ENCODE measurements at places on chromosomes 7 and 10.

- DNase-seq = no peak
Measured at GRCh38 chr7:79590391-79590790, 136.9 kb upstream of the MAGI2 start.

DNA sequence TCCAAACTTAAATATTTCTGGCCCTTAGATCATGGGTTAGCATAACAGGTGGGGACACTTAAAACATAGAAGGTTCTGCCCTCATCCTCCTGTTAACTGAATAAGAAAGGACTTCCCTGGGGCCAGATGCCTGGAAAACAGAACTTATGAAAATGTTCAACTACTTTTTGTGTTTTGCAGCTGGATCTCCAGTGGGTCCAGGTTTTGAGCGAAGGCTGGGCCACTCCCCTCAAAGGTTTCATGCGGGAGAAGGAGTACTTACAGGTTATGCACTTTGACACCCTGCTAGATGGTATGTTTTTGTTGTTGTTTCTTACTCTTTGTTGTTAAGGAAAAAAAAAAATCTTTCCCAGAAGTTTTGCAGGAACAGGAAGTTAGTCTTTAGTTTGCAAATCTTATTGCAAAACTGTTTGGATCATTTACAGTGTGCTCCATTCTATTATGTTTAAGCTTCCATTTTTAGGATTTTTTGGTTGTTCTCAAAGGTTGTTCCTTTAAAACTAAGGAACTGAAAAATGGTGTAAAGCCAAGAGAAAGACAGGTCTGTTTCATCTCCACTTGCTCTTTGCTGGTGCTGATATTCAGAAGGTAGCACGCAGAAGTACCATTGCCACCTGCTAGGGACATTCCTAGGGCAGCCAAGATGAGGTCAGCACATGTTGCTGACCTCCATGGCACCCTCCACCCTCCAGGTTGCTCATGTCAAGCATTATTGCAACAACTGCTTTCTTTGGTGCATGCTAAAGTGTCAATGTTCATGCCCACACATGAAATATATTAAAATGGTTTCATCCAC, 56.1 kb downstream of the PAPSS2 start:
- no peak for DNase-seq

DNA sequence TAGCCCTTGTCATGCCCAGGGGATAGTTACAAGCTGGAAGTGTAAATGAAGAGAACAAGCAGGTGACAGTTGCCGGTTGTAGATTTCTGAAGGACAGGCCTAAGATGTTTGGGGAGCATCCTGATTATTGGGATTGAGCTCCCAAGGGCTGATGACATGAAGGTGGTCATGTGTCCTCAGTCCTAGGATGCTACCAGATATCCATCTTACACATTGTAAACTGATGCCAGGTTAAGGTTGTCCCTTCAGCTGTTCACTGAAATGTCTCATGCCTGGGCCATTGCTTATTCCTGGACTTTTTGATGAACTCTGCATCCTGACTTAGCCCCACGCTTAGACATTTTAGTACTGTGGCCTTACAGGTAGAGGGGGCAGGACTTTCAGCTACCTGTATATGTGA, 1.3 kb downstream of the ZMIZ2 start:
- no peak for DNase-seq

GRCh38 chr10:31896968-31897384, 31.7 kb downstream of the ARHGAP12 start:
- DNase-seq = no peak

DNA sequence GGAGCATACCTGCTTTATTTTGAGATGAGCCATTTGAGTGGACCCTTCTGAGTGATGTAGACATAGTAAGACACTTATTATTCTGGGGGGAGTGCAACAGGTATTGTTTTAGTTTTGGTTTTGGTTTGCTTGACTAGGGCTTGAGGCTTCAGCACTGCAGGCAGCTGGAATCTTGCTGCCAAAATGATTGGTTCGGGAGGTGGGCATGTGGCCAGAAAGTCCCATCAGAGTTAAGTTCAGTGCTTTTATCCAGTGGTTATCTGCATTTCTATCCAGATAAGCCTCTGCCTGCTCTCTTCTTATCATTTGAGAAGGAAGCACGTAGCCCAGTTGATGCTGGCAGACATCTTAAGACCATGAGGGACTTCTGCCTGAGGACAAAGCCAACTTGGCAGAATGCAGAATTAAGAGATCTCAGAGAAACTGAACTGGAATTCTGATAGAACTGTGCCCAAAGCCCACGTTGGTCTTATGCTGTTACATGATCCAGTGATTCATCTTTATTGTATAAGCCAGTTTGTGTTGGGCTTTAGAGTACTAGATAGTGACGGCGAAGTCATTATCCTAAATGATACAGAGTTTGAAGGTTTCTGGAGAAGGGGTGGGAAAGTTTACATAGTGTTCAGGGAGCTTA, 9.6 kb upstream of the JAZF1 start:
- no peak for DNase-seq

DNA sequence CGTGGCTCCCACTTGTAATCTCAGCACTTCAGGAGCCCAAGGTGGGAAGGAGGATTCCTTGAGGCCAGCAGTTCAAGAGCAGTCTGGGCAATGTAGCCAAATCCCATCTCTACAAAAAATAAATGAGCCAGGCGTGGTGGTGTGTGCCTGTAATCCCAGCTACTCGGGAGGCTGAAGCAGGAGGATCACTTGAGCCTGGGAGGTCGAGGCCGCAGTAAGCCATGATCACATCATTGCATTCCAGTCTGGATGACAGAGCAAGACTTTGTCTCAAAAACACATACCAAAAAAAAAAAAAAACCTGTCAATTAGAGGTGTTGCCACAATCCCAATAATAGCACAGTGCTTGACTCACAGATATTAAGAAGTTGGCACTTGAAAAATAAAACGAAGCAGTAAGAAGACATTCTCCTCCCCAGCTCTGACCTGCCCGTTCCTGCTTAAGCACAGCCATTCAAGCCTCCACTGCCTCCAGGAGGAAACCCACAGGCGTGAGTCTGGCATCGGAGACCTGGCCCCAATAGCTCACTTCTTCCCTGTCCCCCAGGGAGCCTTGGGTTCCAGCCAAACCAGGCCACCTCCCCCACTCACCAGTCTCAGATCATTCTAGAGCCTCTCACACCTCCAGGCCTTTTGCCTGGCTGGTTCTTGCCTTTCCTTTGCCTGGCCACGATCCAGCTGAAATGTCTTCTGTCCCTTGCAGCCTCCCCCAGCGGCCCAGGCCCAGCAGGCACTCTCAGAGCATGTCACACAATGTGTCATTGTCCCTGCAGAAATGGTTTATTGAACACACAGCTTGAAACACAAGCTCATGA, 45.3 kb upstream of the GTF2I start:
- no peak for DNase-seq

DNA sequence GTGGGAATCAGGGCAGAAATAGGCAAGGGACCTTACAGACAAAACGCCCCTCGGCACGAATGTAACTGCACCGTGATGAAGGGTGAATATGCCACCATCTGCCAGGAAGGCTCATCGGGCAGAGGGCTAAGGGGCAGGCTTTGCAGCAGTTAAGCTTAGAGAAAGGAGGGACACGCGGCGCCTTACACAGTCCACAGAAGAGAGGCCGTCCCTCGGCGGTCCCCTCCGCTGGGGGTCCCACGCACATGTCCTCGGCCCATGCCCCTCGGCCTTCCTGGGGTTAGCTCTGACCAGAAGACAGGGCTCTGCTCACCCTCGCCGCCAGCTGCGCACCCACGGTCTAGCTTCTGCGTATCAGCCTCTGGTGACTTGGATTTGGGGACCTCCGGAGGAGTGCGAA, 141.1 kb downstream of the DYNC2I1 start:
- DNase-seq = no peak

- DNase-seq = peak; percentile 15
Measured at GRCh38 chr10:6473901-6474370, 106.1 kb downstream of the PRKCQ start.

All from ACHN (cell line).